ENCODE measurements at places on chromosomes 2 and 18. TPM values are rescaled to one million over a fixed set of nuclear protein-coding genes. Genes with fewer than 3 reads are reported as not detected.

The VSNL1 gene
- total RNA-seq = 0.22 TPM

The FOXD4L1 gene
- 0.14 TPM for total RNA-seq

The RESP18 gene
- total RNA-seq = not detected

The DNAJC27 gene
- total RNA-seq = 7.7 TPM

The MAL gene
- not detected for total RNA-seq

The CIB4 gene
- not detected for total RNA-seq

The CACNB4 gene
- total RNA-seq = under 0.01 TPM

The SCYGR6 gene
- not detected for total RNA-seq

The UGT1A6 gene
- total RNA-seq = not detected

The DHX57 gene
- total RNA-seq = 25.8 TPM

The MOCOS gene
- total RNA-seq = 24.9 TPM

The IL36B gene
- not detected for total RNA-seq

The ANKRD30B gene
- total RNA-seq = 0.88 TPM

The POU3F3 gene
- not detected for total RNA-seq

The LBX2 gene
- 1.9 TPM for total RNA-seq

The ZNF892 gene
- 2.4 TPM for total RNA-seq

The MTERF4 gene
- total RNA-seq = 32.8 TPM

The GALNT14 gene
- 0.14 TPM for total RNA-seq

The NLRC4 gene
- total RNA-seq = not detected

The COL4A3 gene
- total RNA-seq = under 0.01 TPM

The CAVIN2 gene
- 18.6 TPM for total RNA-seq

The EPB41L5 gene
- 14.4 TPM for total RNA-seq

The CD226 gene
- total RNA-seq = 1.1 TPM

The CYP1B1 gene
- 70.2 TPM for total RNA-seq

The GTF2A1L gene
- total RNA-seq = 0.43 TPM

The PLEK gene
- not detected for total RNA-seq

The CD207 gene
- total RNA-seq = not detected

The LCT gene
- total RNA-seq = not detected

The CEP76 gene
- total RNA-seq = 11.2 TPM

The DNER gene
- 13.7 TPM for total RNA-seq

The MC2R gene
- total RNA-seq = not detected

The ABCG5 gene
- total RNA-seq = not detected

The MSH2 gene
- 19.9 TPM for total RNA-seq

The DDX1 gene
- total RNA-seq = 75.3 TPM

The PCARE gene
- not detected for total RNA-seq

The SERPINB13 gene
- total RNA-seq = not detected

The ITPRIPL1 gene
- 1.7 TPM for total RNA-seq

The TM4SF20 gene
- total RNA-seq = not detected

The LIMS2 gene
- total RNA-seq = 9.6 TPM

The ASB18 gene
- not detected for total RNA-seq

The ANKRD23 gene
- total RNA-seq = 1.3 TPM

The ERFE gene
- total RNA-seq = 2.4 TPM

The HOXD11 gene
- 0.22 TPM for total RNA-seq

The SLC9A4 gene
- not detected for total RNA-seq

The C2orf78 gene
- not detected for total RNA-seq

Measured in placental pericyte (primary cell).